ENCODE measurements at places on chromosomes 6 and 20.
A peak's percentile ranks its signal among the peaks of the same experiment; 100 is the strongest.

GRCh38 chr20:59346061-59346460 is 45.6 kb downstream of the EDN3 start:
- no peak for DNase-seq

- no peak for DNase-seq
These were observed 58.9 kb downstream of the THBS2 start for GRCh38 chr6:169194737-169195136.

DNA sequence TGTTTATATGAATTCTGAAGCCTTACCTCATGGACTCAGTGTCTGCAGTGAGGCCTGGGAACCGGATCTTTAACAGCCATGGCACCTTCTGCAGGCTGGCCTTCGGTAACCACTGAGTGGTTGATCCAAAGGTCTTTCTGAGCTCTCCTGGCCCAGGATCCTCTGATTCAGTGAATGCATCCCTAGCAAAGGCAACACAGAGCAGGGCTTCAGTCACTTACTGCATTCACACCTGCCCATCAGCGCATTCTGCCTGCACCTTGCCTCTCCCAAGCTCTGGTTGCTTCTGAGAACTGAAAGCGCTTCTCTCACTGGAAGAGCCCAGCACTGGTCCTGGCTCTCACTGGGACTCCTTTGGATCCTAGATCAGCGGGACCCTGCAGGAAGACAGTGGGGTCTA is 8.4 kb upstream of the CST9 start:
- no peak for DNase-seq

- DNase-seq = no peak
These were observed 178.6 kb upstream of the RAB32 start for GRCh38 chr6:146364816-146365594.

DNA sequence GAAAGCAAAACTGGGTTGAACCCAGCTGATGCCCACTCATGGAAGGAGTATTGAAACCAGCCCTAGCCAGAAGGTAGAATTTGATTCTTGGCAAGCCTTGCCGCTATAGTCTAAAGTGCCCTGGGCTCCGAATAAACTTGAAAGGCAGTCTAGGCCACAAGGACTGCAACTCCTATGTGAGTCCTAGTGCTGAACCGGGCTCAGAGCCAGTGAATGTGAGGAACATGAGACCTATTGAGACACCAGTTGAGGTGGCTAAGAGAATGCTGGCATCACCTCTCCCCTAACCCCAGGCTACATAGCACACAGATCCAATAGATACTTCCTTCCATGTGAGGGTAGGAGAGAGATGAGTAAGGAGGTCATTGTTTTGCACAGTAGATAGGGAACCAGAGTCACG is 3.5 kb upstream of the DEFB110 start:
- no peak for DNase-seq

DNA sequence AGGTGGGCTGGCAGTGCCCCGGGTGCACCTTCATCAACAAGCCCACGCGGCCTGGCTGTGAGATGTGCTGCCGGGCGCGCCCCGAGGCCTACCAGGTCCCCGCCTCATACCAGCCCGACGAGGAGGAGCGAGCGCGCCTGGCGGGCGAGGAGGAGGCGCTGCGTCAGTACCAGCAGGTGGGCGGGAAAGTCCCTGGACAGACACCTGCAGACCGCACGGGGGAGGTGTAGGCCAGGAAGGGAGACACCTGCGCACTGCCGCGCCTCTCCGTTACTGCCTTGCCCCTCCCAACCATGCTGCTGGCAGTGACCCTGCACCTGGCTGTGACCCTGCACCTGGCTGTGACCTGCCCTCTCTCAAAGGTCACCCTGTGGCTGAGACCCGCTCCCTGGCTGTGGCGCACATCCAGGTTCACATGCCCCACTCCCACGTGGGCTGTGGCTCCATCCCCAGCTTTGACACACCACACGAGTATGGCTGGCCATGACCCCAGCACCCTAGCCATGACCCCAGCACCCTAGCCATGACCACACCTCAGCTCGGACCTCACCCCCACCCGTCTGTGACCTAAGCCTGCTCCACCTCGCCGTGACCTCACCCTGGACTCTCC is 11.6 kb downstream of the RBCK1 start:
- no peak for DNase-seq

GRCh38 chr20:50560867-50561266 is 50.7 kb downstream of the PTPN1 start:
- DNase-seq = no peak

DNA sequence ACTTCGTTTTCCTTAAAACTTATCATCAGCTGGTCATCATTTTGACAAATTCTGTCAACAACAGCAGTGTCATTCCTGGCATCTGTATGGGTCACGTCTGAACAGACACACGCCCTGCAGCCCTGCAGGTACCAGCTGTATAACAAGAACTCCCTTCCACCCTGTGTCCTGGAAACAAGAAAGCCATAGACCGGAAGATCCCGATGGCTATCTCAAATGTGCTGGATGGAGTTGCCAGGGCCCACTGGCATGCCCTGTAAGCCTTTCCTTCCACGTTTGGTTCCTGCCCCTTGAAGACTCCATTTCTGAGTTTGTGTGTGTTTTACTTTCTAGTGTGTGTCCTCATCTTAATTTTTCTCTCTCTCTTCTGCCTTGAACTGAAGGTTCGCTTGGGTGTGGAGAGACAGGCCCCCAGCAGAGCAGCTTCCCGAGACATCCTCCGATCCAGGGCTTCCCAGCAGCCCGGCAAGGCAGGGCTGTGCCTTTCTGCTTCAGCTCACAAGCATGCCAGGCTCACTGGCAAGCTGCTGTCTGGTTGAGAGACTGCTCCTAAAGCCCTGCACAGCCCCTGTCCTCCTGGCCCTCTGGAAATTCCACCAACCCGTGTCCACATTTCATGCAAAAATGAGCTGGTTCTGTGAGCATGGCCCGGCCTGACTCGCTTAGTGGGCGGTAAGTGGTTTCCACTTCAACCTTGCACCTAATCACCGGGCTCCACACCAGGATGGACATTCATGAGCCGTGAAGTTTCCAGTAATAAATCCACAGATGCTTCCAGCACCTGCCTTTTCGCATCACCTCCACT is 8.7 kb downstream of the GFRA4 start:
- no peak for DNase-seq

GRCh38 chr6:28217890-28218289 is 7.2 kb upstream of the ZSCAN9 start:
- DNase-seq = no peak

DNA sequence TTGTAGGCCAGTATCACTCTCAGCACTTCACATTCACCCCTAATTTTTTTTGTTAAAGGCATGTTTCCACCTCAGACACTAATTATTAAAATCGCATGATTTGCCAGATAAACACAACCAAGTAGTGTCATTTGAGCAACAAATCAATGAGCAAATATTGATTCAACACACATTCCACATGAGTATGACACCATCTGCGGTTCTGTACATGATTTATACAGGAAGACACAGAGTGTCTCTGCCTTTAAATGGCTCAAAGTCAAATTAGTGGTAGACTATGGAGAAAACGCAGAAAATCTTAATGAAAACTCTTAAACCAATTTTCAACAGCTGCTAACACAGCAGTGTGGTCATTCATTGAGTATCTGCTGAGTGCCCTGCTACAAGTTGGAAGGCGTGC is 300.2 kb downstream of the SOX4 start:
- DNase-seq = no peak

GRCh38 chr6:68729377-68729903 is 94.4 kb downstream of the ADGRB3 start:
- DNase-seq = no peak

- peak; percentile 42 for DNase-seq
These were observed 6.2 kb upstream of the ZNF311 start for GRCh38 chr6:29011276-29011734.

DNA sequence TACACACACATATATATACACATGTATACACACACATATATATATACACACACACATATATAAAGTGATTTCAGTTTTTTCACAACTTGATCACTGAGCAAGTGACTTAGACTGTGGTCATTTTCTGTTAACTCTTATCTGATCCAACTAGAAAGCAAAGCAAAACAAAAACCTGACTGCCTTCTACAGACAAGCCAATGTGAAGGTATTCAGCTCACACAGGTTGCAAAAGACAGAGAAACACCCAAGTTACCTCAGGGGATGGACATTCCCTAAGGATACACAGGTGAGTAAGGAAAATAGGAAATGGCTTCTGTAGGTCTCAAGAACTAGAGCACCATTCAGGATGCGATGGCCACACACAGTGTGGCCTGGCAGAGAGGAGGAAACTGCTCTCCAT is 58.4 kb upstream of the IER3 start:
- no peak for DNase-seq

DNA sequence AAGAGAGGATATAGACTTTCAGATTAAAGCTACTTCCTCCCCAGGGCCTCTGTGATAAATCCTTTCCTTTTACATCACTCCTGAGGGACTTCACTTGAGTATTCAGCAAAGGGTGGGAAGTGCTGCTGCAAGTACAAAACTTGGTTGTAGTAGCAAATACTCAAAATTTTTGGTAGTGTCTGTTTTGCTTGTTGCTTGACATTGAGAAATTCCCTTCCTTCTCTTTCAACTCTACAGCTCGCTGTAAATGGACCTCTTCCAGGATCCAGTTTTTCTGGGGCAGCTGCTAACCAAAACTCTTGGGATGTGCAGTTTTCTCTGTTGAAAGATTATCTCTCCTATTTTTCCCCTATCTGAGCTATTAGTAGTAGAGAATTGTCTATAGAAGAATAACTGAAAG is 472.0 kb downstream of the CD109 start:
- no peak for DNase-seq

Data from head of caudate nucleus (tissue), 42 donors.